ENCODE measurements at places on chromosomes 16 and 17.

DNA sequence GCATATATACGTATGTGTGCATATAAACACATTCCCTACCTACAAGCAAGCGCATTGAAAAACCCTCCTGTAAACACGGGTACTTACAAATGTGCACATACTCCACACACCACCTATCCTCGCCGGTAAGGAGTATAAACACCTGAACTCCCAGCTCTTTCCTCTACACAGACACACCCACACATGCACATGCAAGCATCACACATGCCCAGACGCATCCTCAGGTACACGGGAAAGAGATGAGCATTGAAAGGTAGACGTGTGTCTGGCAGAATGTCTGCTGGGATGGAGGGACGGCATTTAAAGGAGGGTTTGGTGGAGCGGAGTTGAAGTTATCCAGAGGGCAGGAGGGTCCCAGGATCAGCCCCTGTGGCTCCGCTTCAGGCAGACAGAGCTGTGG is 4.7 kb upstream of the SMTNL2 start:
- no peak for DNase-seq

DNA sequence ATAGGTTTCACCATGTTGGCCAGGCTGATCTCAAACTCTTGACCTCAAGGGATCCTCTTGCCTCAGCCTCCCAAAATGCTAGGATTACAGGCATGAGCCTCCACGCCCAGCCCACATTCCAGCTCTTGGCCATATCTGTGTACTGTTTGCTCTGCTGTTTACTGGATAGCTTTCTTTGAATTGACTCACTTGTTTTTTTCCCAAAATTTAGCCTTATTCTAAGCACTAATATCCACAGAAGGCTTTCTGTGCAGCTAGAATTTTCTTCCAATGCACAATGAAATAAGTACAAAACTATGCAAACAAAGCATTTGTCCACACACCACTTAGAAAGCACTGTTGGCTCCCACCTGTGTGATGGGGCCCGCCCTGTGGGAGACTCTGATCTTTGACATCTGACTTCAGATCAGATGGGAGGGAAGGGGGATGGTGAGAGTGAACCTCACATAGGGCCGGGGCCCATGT is 72.2 kb downstream of the CLEC16A start:
- no peak for DNase-seq

DNA sequence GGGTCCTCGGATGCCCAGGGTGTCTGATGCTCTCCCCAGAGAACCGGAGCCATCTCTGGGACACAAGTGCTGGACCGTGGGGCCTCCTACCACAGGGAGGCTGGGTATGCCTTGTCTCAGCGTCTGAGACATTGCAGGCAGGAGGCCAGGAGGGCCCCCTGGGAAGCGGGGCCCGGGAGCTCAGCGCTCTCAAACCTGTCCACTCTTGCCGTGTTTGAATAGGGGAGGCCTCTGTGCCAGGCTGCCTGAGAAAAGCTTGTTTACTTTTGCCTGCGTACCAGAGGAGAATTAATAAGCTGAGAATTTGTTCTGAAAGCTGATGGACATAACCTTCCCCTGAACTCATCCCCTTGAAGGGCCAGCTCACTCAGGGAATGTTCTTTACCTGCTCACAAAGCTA is 163.8 kb downstream of the NTN1 start:
- DNase-seq, result no peak

DNA sequence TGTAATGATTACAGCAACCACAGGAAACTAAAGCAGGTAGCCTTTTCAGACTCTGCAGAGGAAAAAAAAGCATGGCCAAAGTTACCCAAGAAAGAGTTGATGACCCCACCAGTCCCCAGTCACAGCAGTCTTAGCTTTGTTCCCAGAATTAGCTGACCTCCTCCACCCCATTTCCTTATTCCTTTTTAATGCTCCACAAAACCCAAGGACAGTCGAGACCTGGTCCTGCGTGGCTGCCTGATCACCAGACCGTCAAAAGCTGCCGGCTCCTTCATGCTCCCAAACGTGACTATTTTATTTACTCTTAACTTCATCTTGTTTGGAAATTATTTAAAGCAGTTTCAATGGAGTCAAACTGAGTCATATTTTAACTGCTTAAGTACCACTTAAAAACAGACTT is 28.7 kb upstream of the MED9 start:
- no peak for DNase-seq

GRCh38 chr16:67013823-67014633 is 14.9 kb upstream of the CBFB start:
- DNase-seq, result peak; percentile 57

DNA sequence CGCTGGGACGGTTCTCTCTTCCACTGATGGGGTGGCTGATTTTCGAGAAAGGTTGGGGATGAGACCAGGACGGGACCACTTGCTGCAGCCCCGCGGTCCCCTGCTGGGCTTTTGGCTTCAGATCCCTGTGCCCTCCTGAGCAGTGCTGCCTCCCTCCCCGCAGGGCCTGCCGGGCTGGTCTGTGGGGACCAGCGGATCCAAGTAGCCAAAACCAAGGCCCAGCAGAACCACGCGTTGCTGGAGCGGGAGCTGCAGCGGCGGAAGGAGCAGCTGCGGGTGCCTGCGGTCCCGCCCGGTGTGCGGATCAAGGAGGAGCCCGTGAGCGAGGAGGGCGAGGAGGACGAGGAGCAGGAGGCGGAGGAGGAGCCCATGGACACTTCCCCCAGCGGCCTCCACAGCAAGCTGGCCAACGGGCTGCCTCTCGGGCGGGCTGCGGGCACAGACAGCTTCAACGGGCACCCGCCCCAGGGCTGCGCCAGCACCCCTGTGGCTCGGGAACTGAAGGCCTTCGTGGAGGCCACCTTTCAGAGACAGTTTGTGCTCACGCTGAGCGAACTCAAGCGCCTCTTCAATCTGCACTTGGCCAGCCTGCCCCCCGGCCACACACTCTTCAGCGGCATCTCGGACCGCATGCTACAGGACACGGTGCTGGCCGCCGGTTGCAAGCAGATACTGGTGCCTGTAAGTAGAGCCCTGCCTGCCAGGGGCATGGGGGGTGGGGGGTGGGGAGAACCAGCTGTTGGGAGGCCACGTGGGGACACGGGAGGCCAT is 28.6 kb downstream of the POLR3E start:
- DNase-seq, result no peak

GRCh38 chr17:79087428-79088143 is 13.0 kb downstream of the ENGASE start:
- peak; percentile 65 for DNase-seq

GRCh38 chr17:57916925-57917858 is 38.0 kb downstream of the CUEDC1 start:
- DNase-seq, result no peak

GRCh38 chr17:42354956-42355843 is 33.0 kb downstream of the STAT3 start:
- no peak for DNase-seq

- no peak for DNase-seq
Observed at GRCh38 chr16:78869492-78869891, 731.0 kb downstream of the MAF start.

- DNase-seq, result no peak
Observed at GRCh38 chr17:81037798-81038733, 3.1 kb downstream of the BAIAP2 start.

DNA sequence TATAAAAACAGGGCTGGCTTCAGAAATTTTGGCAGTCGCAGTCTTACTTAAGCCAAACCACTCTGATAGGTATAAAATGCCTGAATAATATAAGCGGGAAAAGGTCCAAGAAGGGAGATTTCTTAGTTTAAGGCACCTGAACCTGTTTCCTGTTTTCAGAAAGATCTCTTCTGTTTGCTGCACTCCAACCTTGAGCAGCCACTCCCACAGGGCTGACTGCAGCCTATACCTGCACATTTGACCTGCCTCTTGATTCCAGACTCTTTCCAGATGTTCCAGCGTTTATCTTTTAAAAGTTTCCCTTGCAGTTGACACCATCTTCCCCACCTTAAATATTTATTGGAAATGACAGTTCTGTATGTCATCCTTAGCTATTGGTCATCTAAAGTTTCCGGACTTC is 132.2 kb downstream of the SKAP1 start:
- DNase-seq, result no peak

DNA sequence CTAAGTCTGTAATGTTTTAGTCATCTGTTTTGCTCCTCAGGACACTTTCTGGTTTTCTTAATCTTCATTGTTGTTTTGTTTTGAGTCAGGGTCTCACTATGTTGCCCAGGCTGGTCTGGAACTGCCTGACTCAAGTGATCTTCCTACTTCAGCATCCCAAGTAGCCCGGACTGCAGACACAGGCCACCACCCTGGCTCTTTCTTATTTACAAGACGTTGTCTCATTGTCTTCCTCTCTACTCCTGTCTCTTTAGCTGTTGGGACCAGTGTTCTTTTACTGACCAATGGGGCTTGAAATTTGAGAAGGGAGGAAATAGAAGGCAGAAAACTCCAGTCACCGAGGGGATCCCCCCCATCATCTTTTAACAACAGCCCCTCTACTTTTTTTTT is 1.2 kb downstream of the SCPEP1 start:
- no peak for DNase-seq

GRCh38 chr17:66652840-66653507 is 181.9 kb upstream of the CACNG5 start:
- DNase-seq, result no peak

GRCh38 chr17:15268461-15268860 is 3.3 kb upstream of the PMP22 start:
- no peak for DNase-seq

DNA sequence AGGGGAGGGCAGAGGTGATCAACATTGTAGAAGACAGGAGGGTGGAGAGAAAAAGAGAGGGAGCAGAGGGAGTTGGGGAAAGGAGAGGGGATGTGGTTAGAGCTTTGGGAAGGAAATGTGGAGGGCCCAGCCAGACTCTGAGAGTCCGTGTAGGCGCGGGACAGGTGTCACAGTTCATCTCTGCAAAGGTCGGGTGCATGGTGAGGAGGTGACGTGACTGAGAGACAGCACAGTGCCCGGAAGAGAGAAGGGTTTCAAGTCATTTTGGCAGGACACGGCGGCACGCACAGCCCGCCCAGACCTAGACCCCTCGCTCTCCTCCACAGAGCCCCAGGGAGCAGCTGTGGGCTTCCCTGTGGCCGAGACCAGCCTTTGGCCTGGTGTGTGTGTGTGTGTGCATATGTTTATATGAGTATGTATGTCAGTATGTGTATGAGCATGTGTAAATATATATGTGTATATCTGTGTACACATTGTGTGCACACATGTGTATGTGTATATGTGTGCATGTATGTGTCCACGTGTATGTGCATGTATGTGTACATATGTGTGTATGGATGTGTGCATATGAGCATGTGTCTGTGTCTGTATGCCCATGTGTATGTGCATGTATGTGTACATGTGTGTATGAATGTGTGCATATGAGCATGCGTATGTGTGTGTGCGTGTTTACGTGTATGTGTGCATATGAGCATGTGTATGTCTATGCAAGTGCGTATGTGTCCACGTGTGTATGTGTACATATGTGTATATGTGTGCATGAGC is 104.6 kb downstream of the SEC14L1 start:
- no peak for DNase-seq

GRCh38 chr17:42058063-42058462 is 7.7 kb upstream of the C17orf113 start:
- DNase-seq, result no peak

GRCh38 chr17:54194268-54194667 is 371.5 kb downstream of the KIF2B start:
- no peak for DNase-seq

DNA sequence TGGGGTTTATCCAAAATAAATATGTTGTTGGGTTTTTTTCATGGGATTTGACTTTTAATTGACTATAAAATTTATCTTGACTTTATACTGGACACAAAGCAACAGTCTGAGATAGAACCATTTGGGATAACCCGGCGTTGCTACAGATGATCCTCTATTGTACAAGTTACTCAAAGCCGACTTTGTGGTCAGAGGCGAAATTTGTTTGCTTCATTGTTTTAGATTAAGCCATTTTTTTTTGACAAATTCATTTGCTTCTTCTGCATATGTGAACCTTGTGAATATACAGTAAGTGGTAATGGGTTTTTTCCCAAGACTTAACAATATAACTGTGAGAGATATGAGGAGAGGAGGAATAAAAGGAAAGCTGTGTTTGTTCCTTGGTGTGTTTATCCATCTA is 11.8 kb downstream of the MYO1D start:
- DNase-seq, result no peak

DNA sequence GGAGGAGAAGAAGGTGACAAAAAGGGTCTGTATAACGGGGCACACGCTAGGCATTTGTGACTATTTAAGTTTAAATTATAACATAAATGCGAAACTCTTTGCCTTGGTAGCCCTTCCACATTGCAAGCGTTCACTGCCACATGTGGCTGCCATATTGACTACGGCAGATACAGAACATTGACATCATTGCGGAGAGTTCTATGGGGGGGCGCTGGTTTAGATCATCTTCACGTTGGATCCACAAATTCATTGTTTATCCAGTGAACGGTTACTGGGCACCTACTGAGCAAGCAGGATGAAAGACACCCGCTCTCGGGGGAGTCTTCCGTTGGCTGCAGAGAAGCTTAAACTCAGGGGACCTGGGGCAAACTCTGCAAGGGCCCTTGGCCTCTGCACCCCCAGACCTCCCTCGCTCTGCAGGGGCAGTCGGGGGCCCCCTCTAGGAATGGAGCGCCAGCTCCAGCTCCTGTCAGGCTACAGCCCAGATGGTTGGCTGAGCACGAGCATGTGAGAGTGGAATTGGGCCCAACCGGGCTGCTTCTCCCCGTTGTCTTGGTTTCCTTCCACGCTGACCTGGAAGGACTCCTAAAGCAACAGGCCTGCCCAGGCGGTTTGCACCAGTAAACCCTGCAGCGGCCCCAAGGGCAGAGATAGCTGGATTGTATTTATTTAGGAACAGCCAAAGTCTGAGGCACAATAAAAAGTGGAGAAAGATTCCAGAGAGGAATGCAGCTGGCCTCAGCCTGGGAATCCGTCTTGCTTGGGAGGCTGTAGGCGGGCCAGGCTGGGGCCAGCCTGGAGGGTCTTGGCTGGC is 172.2 kb downstream of the SEC14L1 start:
- no peak for DNase-seq

- DNase-seq, result no peak
Observed at GRCh38 chr17:44907729-44908470, 7.4 kb downstream of the GFAP start.

GRCh38 chr17:64778240-64779097 is 116.4 kb upstream of the SMURF2 start:
- peak; percentile 22 for DNase-seq

DNA sequence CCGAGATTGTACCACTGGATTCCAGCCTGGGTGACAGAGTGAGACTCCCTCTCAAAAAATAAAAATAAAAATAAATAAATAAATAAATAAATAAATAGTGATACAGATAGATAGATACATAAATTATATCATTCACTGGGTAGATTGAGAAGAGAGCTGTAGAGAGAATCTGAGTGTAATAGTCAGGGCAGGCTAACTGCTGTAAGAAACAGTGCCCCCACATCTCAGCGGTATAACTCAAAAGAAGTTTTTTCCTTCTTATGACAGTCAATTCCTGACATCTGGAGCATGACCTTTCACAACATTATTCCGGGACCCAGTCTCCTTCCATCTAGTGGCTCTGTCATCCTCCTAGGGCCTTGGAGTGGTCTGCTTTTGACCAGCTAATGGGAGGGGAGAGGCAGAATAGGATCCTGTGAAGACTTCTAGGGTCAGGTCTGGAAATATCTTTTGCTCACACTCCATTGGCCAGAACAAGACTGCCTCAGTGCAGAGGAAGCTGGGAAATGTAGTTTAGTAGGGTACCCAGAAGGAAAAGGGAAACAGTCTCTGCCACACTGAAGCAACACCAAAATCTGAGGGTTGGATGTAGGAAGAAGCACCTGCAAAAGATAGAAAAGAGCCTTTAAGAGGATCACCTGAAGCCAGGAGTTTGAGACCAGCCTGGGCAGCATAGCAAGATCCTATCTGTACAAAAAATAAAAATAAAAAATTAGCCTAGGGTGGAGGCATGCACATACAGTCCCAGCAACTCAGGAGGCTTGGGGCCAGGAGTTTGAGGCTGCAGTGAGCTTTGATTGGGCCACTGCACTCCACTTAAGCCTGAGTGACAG is 3.0 kb upstream of the QPRT start:
- DNase-seq, result no peak

Data from NCI-H2081 (cell line).